ENCODE measurements at places on chromosomes 2 and 18.

- no peak for DNase-seq
Observed at GRCh38 chr2:225668606-225669266, 269.2 kb downstream of the NYAP2 start.

GRCh38 chr2:42918041-42918440, 125.7 kb upstream of the HAAO start:
- no peak for DNase-seq

DNA sequence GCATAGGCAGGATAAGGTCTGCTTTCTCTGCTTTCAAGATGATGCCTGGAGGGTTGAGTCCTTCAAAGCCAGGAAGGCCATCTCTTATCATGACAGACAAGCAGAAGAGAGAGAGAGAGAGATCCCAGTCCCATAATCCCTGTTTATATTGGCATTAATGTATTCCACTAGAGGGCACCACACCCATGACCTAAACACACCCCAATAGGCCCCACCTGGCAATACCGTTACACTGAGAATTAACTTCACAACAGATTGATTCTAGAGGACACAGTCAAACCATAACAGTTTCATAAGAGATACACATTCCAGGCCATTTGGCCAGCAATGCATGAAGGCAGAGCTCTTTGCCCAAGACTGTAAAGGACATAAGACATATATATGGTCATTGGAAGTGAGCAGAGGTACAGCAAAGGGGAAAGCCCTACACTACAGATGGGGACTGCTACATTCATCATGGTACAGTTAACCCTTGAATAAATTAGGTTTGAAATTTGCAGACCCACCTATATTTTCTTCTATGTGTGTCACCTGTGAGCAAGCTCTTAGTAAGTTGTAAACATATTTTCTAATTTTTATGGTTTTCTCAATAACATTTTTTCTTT, 1516.1 kb downstream of the RPIA start:
- DNase-seq, result no peak

DNA sequence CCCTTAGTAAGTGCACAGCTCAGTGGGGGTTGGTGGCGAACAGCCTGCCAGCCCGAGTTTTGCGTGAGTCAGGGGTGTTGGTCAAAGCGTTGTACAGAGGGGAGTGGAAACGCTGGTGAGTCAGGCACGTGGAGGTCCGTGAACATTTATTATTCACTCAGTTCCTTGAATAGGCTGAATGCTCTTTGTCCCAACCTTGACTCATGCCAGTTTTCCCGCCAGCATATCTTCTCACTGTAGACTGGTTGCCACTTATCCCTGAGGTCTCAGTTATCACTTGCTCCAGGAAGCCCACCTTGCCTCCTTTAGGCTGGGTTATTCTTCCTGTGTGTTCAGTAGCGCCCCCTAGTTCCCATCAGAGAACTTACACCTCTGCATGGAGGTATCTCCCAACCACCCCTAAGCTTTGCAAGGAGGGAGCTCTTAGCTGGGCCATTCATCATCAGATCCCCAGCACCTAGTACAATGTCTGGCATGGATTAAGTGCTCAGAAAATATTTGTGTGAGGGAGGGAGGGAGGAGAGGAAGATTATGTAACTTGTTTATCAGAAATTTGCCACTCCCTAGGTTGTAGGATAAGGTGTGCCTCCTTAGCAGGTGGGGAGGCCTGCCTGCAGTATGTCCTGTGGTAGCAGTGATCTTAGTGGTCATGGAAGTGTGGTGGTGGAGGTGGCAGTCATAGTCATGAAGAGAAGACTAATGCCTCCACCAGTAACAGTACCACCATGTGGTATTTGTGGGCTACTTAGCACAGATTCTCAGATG, 72.1 kb downstream of the CABLES1 start:
- no peak for DNase-seq

DNA sequence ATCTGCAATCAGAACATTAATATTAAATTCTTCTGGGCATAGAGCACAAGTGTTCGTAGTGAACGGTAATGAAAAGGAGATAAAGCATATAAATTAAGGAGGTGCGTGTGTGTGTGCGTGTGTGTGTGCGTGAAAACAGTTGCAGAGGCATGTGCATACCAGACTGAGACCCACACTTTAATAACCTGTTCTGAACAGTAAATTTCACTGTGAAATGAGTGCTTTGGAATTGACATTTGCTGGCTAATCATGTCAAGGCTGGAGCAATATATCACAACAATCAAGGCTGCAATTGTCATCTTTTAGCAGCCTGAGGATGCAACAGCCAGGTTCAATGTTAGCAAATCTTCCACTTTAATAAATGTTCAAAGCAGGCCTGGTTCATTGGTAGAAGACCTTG, 57.9 kb downstream of the DCDC2C start:
- DNase-seq, result no peak

DNA sequence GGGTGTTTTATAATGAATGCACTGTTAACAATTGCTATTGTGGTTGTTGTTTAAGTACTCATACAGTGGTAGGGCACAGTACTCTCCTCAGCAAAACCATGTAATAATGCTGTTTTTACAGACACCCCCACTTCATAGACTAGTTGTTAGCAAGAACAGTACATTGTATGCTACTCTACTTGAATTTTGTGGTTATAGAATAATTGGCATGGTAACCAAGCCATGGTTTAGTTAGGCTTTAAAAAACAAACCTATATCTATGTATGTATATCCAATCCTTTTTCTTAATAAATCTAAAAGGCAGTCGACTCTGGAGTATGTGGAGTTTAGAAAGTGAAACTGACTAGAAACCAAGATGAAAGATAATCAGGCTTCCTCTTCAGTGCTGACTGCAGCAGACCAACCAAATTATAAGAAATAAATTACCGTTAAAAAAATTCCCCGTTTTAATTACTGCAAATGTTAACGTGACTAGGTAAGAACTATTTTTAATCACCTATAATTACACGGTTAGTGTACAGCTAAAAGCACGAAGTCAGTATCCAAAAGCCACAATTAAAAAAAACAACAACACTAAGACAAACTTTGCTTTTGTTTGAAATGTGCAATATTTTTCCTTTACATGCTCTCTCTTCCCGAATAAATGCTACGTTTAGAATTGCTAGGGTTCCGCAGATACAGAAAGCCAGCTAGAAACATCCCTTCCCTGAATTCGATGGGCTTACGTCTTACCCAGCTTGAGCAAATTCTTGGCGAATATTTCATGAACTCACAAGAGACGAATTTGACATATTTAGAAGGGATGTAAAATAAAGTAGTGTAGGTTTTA, 113.3 kb upstream of the SERTAD2 start:
- no peak for DNase-seq

DNA sequence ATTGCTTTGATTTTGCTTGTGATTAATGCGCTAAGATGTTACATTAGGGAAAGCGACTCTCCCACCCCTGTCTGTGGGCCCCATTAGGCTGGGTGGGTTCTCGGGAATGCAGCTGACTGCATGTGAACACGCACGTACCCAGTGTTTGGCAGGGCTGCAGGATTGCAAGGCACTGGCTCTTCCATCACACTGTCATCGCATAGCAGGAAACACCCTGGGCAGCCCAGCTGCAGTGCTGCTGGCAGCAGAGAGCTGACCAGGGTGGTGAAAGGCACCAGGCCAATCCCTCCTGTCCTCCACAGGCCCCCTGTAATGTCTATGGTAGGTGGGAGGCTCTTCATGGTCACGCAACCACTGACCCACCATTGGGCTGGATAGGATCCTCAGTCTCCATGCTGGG, 34.4 kb upstream of the FZD7 start:
- no peak for DNase-seq

GRCh38 chr18:50039746-50040145, 155.2 kb downstream of the MYO5B start:
- no peak for DNase-seq

DNA sequence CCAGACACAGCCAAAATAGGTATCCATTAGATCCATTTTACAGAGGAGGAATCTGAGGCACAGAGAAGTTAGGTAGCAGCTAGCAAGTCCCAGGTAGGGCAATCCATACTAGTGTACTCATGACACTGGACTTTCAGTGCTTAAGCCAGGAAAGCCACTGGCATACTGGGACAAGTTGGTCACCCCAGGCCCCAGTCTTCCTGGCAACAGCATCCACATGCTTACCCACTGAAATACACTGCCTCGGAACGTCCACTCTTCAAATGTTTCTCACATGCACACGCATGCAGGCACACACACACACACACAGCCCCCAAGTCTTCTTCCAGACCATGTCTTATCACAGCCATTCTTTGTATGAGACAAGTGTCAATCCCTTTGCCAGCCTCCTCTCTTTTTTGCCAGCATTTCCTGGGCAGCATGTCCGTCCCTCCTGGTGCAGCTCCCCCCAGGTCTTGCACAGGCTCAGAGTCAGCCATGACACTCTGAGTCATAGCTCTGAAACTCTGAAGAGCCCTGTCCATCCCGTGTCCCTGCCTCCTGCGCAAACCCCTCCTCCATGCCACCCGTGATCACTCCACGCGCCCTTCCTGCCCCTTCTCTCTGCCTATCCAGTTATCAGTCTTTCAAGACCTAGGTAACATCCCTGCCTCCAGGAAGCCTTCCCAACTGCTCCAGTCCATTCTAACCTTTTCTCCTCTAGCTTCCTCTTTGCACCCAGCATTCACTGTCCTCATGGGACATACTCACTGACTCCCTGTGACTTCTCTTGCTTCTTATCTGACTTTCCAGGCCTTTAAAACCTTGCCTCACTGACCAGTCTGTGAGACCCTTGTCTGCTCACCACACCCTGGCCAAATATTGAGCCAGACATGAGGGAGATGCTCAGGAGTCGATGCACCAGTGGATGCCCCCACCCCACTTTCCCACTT, 10.9 kb upstream of the TEX261 start:
- no peak for DNase-seq

- DNase-seq, result no peak
Observed at GRCh38 chr18:45321520-45321919, 293.8 kb upstream of the SLC14A2 start.

GRCh38 chr2:167697194-167697593, 550.2 kb downstream of the STK39 start:
- DNase-seq, result no peak

DNA sequence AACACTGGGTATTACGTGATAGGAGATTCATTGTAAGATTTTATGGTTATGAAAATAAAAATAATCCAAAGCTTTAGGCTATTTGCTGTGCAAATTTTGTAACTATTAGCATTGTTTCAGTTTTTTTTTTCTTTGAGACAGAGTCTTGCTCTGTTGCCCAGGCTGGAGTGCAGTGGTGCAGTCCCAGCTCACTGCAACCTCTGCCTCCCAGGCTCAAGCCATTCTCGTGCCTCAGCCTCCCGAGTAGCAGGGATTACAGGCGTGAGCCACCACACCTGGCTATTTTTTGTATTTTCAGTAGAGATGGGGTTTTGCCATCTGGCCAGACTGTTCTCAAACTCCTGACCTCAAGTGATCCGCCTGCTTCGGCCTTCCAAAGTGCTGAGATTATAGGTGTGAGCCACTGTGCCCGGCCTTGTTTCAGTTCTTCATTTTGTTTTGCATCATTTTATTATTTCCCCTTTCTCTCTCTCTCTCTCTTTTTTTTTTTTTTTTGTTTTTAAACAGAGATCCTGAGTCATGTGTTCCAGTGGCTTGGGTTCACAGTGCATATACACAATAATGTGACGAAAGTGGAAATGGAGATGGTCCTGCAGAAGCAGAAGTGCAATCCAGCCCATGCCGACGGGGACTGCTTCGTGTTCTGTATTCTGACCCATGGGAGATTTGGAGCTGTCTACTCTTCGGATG, 25.8 kb downstream of the CASP10 start:
- no peak for DNase-seq

DNA sequence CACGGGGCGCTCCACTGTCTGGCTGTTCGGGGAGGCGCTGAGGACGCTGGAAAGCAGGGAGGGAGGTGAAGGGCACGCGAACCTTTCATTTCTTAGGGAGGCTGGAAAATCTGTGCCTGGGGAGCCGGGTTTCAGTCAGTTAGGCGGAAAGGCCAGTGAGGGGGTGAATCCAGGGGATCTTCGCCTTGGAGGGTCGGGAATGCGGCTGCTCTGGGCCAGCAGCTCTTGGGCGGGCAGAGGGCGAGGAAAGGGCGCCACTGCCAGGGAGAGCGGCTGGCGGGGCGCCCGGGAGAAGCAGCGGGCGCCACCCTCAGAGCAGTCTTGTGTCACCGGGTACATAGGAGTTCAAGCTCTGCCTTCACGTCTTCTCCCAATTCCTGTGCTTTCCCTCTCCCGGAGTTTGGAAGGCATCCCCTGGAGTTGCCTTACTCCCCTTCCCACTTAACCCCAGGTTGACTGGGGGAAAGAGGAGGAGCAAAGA, 1.4 kb downstream of the CCDC85A start:
- no peak for DNase-seq

DNA sequence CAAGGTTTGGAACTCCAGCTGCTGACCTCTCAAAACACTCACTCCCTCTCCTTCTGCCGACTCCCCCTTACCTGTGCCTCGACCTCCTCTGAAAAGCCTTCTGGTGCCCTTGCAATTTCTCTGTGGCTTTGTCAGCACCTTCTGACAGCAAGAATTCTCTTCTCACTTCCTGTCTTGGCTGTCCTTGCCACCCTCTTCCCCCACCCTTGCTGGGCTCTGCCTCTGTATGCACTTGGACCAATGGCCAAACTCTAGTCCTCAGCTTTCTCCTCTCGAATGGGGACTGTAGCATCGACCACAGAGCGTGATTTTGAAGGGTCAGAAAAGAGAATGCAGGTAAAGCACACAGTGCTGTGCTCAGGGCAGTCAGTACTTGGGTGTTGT, 99.0 kb downstream of the HS1BP3 start:
- no peak for DNase-seq

DNA sequence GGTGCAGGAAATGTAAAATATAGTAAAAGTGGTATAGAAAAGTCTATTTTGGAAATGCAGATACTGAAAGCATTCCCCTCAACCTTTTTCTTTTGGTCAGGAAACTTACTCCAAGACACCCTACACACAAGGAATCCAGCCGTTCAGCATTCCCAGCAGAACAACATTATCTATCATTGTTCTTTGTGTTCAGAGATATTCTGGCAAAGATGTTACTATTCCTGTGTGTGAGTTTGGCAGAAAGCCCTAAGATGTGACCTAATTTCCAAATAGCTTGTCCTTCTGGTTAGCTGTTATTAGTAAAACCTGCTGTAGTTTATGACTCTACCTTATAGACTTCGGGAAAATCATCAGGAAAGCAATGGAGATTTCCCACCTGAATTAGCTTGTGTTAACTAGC, 78.1 kb upstream of the PELI1 start:
- no peak for DNase-seq

- DNase-seq, result no peak
Observed at GRCh38 chr2:219292616-219293015, 13.4 kb downstream of the DNAJB2 start.

DNA sequence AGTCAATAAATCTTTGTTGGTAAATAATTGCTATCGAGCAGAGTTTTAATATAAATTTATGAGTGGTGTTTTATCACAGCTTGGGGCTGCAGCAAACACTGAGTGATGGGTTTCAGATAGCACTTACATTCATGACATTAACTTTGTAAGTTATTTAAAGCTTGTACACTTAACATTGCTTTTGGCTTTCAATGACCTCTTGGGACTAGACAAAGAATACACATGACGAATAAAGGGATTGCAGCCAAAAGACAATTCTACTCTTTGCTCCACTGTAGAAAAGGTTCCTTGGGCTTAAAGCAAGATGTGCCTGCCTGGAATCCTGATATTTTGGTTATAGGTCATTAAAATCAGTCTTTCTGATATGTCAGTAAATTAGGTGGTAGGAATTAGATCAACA, 299.5 kb downstream of the GBX2 start:
- no peak for DNase-seq

All from stimulated activated CD8-positive, alpha-beta memory T cell treated with anti-CD3 and anti-CD28 coated beads, Interleukin-4, amount 100 ng/mL, for 1 hour (primary cell).